Bronchial epithelial cell (primary cell): ENCODE measurements at places on chromosomes 7 and 10.

DNA sequence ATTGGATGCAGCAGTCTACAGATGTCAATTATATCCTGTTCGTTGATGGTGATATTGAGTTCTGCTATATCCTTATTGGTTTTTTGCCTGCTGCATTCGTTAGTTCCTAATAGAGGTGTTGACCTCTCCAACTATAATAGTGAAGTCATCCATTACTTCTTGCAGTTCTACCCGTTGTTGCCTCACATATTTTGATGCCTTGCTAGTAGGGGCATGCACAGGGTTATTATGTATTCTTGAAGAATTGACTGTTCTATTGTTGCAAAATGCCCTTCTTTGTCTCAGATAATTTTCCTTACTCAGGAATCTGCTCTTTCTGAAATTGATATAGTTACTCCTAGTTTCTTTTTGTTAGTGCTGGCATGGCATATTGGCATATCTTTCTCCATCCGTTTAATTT is 140.1 kb upstream of the INHBA start:
- DNase-seq = peak; percentile 68

GRCh38 chr10:67608001-67608400 is 88.0 kb downstream of the CTNNA3 start:
- DNase-seq = no peak

DNA sequence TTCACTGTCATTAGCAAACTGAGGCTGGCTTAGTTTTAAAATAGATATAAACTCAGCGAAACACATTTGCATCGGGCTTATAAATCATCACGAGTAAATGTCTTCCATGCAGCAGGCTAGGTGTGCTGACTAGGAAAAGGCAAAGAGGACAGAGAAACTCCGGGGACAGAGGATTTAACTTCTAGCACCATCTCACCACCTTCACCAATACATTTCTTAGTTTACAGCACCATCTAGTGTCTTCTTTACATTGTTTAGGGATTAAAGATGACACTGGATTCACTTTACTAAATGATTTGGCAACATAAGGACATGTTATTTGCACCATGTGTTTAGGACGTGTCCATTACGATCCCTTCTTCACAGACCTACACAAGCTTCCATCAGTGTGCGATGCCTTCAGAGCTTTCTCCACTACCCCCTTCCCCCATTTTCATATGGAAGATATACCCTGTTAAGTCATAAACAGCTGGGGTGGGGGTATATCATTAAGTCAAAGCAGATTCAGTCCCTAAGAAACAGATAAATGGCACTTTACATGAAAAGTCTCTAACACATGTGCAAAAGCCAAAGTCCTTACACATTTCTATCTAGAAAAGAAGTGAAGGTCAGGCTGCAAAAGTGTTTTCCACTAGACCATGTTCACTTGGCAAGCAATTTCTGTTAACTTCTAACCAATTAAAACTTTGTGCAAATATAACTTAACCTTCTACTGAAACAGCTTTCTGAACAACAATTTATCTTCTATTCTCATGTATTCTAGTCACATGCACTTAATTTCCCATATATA is 103.3 kb downstream of the GRB10 start:
- DNase-seq = peak; percentile 52

DNA sequence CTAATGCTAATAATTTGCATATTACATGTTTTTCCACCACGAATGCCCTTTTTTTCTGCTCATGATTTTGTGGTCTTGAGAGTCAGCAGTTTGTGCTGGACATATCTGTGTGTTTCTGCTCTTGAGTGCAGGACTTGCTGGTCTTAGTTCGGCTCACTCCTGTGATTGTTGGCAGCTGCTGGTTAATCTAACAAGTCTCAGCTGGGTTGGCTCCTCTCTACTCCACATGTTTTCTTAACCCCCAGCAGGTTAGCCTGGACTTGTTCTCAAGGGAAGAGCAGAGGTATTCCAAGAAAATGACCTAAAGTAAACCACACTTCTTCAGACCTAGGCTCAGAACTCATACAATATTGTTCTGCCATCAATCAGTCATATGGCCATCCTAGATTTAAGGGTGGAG is 1238.9 kb downstream of the XPNPEP1 start:
- no peak for DNase-seq

DNA sequence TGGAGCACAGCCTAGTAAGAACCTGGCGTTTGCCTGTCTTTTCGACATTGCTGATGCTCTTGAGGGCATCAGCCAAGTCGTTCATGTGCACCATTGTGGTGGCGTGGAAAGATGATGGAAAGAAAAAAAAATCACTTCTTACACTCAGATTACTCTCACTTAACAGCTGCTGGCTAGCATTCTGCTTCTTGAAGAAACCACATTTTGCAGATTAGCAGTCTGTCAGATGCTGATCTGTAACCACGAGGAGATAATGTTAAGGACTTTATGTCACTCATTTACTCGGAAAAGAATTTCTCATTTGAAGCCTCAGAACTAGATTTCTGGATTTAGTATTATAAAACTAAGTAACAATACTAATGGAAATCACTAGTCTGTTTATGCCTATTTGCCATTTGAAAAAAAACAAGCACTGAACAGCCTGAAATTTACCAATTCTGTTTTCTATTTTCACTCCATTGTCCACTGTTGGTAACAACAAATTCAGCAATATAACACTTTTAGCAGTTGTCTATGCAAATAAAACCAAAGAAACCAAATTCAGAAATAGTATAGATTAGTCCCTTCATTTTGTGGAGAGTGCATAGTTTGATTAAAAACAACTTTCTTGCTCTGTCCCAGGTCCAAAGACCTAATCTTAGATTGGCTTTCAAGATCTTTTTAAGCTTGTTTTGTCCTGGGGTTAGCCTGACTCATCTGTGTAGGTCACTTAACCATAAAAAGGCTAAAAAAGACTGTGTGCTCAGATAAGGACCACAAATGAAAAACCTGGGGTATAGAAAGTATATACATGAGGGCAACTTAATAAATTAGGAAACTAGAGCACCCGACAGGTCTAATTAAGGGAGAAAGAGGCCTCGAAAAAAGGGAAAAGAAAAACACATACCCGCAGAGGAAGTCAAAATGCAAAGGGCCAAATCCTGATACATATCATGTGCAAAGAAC is 67.5 kb downstream of the NT5C2 start:
- no peak for DNase-seq

GRCh38 chr10:33258967-33259366 is 75.5 kb downstream of the NRP1 start:
- peak; percentile 54 for DNase-seq

DNA sequence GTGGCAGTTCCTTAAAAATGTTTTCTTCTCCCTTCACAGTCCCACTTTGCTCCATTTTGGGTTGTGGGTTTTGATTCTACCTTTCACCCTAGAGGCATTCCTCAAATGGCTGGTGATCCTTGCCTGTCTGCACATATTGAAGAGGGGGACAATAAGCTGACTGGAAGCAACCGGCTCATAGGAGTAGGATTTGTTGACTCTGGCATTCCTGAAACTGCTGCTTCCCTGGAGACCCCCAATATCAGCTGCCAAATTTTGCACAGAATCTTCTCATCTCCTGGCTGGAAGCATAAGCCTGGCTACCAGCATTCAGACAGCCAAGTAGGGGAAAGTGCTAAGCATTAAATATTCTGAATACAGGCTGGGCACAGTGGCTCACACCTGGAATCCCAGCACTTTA is 53.7 kb downstream of the KIF5B start:
- DNase-seq = no peak

DNA sequence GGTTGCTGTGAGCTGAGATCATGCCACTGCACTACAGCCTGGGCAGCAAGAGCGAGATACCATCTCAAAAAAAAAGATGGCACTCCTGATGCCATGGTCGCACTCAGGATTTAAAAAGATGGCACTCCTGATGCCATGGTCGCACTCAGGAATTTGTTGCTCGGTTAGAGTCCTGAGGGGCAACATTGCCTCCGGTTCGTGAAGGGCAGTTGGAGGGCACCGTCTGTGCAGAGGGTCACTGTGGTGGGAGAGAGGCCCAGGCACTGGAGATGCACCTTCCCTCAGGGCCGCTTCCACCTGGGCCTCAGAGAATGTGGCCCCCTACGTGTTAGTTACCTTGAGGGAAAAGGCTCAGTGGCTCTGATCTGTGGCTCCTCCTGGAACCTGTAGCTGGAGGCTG is 18.3 kb downstream of the GTPBP4 start:
- DNase-seq = no peak

- no peak for DNase-seq
Measured at GRCh38 chr7:123075838-123076467, 80.5 kb upstream of the TAS2R16 start.

- peak; percentile 82 for DNase-seq
Measured at GRCh38 chr7:35524112-35524804, 170.7 kb downstream of the HERPUD2 start.

- no peak for DNase-seq
Measured at GRCh38 chr10:5370493-5371352, 6.0 kb downstream of the UCN3 start.

- DNase-seq = peak; percentile 22
Measured at GRCh38 chr7:27774717-27775328, 34.9 kb downstream of the TAX1BP1 start.

DNA sequence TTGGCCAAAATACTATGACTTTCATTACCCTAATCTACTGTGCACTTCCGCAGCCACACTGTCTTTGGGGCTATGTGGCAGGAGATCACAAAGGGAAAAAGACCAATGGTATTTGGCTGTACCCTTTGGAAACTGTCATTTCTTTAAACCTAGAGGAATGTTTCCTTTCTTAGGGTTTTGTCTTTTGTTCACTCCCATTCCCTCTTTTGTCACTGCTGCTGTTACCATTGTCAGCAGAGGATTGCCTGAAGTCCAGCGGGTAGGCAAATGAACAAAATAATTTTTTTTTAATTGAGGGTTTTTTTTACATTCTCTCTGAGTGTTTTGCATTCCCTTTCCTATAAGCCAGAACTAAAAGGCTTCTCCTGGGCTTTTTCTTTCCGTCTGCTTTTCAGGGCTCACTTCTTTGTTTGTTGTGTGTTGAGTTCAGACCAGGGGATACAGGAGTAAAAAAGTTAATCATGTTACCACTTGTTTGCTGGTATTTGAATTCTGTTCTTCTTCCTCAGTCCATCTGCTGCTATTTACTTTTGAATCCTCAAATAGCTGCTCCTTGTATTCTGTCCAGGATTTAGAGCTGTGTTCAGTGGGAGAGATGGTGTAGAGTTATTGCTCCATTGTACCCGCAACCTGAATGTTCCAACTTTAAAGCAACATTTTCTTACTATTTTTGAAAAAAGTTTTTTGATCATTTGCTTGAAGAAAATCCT is 374.6 kb downstream of the SUGCT start:
- DNase-seq = peak; percentile 5

- no peak for DNase-seq
Measured at GRCh38 chr10:132687181-132687892, 98.6 kb downstream of the NKX6-2 start.

DNA sequence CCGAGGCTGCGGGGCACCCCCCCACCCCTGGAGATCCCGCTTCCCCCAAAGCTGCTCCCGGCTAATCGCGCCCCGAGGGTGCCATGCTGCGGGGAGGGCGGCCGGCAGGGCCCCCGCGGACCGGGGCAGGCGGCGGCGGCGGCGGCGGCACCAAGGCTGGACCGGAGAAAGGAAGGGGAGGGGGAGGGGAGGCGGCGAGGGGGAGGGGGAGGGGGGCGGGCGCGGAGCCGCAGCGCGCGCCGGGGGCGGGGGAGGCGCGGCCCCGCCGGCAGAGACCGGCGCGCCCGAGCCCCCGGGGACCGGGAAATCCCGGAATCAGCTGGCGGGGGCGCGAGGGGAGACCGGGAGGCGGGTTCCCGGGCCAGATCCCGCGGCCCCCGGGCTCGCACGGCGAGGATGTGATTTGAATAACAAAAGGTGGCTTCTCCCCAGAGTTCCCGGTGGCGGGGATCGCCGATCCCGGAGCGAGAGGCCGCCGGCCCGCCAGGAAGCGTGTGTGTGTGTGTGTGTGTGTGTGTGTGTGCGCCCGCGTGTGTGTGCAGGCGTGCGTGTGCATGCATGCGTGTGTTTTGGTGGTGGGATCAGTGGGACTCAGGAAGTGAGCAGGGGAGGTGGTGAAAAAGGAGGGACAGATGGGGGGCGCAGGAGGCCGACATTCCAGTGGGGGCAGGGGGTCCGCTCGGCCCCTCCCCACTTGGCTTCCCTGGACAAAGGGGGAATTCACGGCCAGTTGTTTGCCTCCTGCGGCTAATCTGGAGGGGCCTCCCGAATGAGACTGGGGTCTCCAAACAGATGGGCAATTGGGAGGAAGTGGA is 99.5 kb downstream of the HIP1 start:
- peak; percentile 6 for DNase-seq

GRCh38 chr10:15236340-15236739 is 67.8 kb upstream of the NMT2 start:
- DNase-seq = no peak

- peak; percentile 64 for DNase-seq
Measured at GRCh38 chr7:46145412-46145811, 224.3 kb upstream of the IGFBP3 start.

- DNase-seq = no peak
Measured at GRCh38 chr7:42915356-42915755, 3.5 kb upstream of the C7orf25 start.

- DNase-seq = no peak
Measured at GRCh38 chr7:6020371-6021286, 10.5 kb upstream of the ANKRD61 start.

GRCh38 chr7:9083837-9084236 is 650.4 kb downstream of the NXPH1 start:
- DNase-seq = no peak

DNA sequence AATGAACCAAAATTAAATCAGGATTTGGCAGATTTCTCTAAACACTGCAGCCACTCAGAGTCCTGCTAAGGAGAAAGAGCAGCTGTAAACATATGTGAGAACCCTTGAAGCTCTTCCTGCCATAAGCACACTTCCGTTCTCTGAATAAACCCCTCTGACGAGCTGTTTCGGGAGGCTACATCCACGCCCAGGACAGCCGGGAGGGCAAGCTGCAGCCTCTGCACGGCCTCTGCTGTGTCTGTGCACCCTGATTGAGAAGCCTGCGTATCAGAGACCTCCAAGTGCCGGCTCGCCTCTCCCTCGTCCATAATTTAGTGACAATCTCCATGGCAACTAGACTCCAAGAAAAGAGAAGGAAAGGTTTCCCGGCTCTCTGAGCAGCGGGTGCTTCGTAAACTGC is 114.4 kb downstream of the PTPRN2 start:
- no peak for DNase-seq

GRCh38 chr10:3422282-3422681 is 249.7 kb upstream of the PITRM1 start:
- DNase-seq = no peak
